Fibroblast of upper back skin (primary cell): ENCODE measurements at places on chromosomes 2 and 18.

DNA sequence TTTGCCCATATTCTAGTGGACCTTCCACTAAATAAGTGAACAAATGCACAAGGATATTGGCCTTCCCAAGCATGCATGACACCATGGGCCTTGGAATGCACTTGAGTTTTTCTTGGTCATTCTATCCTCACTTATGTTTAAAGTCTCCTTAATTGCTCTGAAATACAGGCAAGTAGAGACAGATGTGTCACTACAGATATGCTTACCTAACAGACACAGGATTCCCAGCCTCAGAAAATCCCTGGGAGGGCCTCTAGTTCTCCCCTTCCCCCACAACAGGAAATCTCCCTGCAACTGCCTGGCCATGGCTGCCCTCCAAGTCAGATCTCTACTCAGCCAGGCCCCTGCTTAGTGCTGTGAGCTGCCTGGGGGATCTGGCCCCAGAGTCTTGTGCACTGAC is 445.2 kb downstream of the IRS1 start:
- DNase-seq, result peak; percentile 74

DNA sequence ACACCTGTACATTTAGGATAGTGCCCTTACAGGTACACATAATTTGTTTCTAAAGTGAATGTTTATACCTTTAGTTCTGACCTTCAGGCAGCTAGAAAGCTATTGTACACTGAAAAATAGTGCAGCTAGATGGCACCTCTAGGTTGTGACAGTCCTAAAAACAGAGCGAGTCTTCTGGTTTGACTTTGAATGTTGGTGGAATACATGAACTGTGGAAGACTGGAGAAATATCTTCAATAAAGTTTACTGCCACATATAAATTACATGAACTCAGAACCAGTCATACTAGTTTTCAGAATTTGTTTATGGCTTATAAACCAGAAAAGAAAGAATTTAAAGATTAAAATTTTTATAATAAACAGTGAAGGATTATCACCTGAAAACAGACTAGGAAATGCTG is 58.7 kb upstream of the TWSG1 start:
- no peak for DNase-seq

DNA sequence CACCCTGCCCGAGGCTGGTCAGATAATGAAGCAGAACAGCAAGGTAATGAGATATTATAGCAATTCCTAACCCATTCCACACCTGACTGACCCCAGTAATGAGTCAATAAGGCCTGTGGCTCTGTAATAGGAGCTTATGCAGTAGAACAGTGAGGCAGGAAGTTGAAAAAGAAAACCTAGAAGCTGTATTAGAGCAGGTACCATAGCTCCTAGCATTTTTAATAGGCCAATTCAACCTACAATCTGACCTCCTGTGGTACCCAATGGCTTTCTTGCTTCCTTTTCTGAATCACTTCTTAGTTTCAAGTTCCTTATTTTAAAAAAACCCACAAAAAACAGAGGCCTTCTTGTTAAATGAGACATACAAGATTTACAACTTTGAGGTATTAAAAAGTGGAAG is 43.6 kb upstream of the MAP2 start:
- no peak for DNase-seq

GRCh38 chr2:103986001-103986400 is 867.9 kb upstream of the POU3F3 start:
- no peak for DNase-seq

- no peak for DNase-seq
These were observed 172.9 kb downstream of the MAIP1 start for GRCh38 chr2:200128296-200128695.

GRCh38 chr2:147789720-147790119 is 55.1 kb upstream of the ACVR2A start:
- DNase-seq, result peak; percentile 33

DNA sequence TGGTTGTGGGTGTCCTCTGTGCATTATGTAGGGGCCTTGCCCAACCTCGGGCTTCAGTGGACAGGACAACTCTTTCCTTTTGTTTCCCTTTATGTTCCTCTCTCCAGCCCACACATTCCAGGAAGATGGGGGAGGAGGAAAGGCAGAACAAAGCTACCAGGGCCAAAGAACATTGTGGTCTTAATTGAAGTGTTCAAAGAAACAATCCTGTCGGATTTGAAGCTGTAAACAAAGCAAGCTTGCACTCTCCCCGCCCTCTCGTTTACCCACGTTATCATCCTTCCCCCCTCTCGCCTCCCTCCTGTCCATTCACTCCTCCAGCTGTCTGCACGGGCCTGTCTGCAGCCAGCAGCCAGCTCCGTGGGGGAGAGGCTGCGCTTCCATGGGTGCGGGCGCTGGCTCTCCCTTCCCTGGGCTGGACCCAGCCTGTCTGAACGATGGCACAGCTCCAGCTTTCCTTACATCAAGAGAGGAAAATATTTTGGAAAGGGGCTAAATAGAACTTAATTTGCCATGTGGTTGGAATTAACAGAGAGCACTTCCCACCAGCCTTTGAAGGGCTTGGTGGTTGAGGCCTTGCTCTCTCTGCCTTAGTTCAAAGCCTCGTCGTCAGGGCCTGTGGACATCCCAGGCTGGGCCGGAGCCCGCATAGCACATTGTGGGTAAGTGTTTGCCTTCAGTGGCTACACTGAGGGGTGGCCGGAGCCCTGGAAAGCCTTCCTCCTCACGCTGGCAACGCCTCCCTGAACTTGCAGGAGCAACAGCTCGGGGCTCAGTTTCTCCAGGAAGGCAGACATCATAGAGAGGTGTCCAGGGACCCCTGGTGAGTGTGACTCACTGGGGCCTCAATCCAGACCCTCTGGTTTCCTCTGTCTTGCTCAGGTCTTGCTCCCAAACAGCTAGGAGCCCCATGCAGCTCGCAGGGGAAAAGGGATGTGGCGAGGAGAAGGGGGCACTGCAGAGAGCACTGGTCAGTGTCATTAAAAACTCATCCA is 60.6 kb upstream of the HS6ST1 start:
- DNase-seq, result peak; percentile 94
